Thyroid gland (tissue), 4 donors: ENCODE measurements at places on chromosomes 12 and 14. TPM values are rescaled to one million over a fixed set of nuclear protein-coding genes. Genes with fewer than 3 reads are reported as not detected.

DNA sequence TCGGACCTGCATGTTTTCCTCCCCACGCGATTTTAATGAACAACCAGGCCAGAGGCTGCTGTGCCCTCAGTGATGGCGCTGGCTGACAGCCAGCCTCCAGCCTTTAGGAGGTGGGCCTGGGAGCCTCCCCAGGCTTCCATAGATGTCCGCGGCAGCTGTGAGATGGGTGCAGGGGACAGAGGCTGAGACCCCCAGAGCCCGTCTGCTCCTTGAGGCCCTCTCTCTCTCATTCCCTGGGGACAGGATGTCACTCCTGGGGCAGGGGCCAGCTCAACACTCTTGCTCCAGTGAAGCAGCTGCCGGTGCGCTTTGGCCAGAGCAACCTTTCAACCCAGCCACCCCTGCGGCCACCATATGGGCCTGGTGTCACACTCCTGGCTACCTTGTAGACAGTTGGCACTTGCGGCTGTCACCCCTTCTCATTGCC lies 24.8 kb downstream of the MVK start:
- no peak for DNase-seq

GRCh38 chr14:105047283-105048016 lies 17.8 kb downstream of the GPR132 start:
- no peak for DNase-seq

- DNase-seq: no peak
Observed at GRCh38 chr12:53585448-53586125, 40.6 kb downstream of the ATF7 start.

- DNase-seq: peak; percentile 16
Observed at GRCh38 chr14:65074449-65075150, 27.7 kb downstream of the MAX start.

TPH2 gene
- total RNA-seq: not detected

GTF2H3 gene
- 15.9 TPM for total RNA-seq

PAN2 gene
- total RNA-seq: 147 TPM
